ENCODE measurements at places on chromosomes 7 and 10.

DNA sequence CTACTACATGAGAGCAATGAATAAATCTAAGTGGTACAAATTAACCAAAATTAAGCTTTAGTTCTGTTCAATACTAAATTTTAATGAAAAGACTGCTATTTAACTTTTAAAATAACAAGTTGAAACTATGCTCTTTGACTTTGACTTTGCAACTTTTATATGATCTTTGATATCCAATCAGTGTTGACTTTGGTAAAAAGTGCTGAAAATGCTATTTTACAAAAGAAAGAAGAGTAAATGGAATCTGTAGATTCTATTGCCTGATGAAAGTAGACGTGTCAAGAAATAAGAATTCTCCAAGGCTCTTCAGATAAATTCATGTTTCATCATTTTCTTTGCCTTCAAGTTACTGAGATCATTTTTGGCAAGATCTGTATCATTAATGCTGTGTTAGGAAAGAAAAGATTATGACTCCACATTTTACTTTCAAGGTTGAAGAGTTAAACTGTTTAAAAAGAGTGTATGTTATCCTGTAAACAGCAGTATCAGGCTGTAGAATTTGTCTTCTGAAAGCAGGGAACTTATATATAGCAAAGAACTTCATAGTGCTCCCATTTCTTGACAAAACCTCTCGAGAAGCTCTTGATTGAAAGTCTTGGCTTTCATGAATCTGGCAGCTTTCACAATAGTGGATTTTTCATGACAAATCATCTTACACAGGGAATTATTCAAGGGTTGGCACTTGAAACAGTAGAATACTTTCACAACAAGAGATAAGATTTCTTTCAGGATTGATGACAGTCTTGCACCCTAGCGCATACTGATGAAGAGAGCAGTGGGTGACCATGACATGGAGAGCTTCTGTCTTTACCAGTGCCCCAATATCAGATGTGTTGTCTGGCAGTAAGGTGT is 72.1 kb downstream of the PTEN start:
- DNase-seq = no peak

GRCh38 chr7:103499976-103500375 is 54.0 kb upstream of the SLC26A5 start:
- DNase-seq = no peak

DNA sequence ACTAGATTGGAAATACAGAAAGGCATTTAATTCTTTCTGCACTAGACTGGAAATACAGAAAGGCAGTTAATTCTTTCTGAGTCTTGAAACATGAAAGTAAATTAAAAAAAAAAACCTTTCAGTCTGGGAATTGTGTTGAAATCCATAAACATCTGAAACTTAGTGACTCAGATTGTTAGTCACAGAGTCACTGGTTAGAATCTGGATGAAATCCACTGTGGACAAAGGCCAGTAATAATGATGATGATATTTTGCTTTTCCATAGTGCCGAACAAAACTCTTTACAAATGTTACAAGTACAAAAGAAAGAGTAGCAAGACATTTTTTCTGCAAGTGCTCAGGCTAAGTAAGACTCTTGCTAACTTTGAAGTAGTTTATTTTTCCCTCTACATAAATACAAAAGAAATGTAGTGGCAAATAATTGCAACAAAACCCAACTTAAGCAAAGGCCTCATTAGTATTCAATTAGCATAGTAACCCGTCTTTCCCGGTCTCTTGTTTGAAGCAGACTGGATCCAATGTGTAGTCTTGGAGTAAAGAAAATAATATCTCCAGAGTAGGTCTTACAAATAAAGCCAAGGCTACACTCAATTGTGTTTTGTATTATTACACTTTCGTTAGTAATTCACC is 5.8 kb upstream of the PRTFDC1 start:
- no peak for DNase-seq

- peak; percentile 16 for DNase-seq
Observed at GRCh38 chr10:71708301-71708703, 11.3 kb downstream of the C10orf105 start.

GRCh38 chr7:120054376-120055100 is 218.4 kb upstream of the KCND2 start:
- no peak for DNase-seq

DNA sequence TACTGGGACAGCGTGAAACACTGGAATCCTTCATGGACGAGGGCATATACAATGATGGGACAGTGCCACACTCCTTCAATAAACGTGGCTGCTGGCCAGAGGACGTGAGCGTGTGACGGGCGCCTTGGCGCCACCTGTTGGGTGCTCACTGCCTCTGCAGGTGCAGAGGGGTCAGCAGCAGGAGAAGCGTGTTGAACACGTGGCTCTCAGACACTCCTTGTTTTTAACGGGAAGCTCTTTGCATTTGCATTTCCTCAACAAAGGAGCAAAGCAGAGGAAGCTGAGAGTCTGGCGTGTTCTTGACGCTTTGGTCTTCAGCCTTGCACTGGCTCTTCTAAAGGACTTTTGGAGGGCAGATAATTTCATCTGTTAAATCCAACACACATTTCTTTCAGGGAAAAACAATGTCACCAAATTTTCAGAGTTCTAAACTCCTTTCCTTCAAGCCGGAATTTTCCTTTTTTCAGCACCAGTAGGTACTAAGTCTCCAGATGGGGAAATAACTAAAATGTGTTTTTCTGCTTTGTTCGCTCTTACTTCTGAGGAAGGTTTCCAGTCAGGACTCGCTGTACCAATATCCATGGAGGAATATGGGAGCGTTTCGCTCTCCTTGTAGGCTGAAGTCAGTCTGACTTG is 2.9 kb upstream of the GET4 start:
- DNase-seq = peak; percentile 58

DNA sequence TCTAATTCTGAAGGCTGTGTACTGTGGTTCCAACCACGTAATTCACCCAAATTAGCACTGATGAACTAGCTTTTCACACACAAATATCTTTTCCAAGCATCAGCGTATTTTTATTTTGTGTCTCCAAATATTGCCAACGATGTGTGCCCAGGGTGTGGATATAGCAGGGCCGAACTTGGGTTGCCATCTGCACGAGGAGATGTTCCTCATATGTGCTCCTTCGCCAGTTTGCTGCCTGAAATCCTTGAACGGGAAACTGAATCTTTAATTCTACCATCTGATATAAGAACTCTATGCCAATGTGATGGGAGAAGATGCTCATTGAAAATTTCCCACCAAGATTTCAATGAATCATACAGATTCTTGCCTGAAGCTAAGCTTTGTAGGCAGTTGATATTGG is 121.5 kb upstream of the ZNF438 start:
- no peak for DNase-seq

GRCh38 chr7:155883491-155884224 is 71.4 kb upstream of the SHH start:
- DNase-seq = no peak

DNA sequence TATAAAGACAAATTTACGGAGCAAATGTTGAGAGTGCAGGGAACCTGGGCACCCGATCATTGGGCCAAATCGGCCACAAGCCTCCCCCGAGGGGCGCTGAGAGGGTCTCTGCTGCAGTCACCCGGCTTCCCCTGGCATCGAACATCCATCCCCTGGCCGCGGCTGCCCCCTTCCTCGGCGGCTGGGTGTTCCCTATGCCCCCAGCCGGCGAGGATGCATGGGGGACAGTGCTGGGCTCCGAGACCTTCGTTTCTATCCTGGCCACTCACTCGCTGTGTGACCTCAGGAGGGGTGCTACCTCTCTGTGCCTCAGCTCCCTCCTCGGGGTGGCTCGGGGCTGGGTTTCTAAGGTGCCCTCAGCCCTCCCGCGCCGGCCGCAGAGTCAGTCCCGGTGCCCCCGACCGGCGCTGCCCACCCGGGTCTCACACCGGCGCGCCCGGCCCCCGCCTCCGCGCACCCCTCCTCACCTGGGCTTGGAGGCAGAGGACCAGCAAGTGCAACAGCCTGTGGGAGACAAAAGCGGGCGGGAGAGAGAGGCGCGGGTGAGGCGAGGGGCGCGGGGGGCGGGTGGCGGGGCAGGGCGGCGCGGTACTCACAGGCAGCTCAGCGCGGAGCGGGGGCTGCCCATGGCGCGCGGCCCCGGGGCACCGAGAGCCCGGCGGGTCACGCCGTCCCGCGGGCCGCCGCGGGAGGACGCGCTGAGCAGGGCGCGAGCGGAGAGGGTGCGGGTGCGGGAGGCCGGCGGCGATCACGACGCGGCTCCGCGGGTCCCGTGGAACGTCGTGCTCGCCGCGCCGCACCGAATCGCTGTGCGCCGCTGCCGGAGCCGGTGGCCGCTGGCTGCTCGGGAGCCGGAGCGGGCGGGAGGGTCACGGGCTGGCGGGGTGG is at the start of gene FGF8:
TSS of gene FGF8 (minus strand) at position 842 of the 888 bp plus-strand sequence. CDS start at position 628, 214 bp downstream.
- DNase-seq = no peak

DNA sequence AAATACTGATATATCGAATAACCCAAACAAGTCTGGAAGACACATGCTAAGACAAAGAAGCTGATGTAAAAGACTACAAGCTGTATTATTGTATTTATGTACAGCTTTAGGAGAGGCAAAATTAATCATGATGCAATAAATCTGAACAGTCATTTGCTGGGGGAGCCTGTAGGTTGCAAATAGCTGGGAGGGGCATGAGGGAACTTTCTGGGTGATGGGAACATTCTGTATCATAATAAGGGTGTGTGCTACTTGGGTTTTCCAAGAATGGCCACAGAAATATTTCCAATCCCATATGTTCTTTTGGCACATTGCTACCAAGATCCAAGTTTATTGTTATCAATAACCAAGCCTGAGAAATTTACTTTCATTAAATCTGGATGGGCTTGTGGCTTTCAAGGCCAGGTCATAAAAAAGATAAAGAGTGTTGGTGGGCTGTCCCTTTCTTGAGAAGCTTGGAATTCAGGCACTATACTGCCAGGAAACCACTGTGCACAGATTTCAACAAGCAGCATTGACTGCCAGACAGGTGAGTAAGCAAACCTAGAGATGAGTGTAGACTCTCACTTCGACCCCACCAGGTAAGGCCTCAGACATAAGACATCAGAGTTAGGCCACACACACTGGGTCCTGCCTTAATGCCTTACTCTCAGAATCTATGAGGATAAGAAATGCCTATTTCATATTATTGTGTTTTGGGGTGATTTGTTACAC is 629.7 kb upstream of the FZD8 start:
- DNase-seq = no peak

DNA sequence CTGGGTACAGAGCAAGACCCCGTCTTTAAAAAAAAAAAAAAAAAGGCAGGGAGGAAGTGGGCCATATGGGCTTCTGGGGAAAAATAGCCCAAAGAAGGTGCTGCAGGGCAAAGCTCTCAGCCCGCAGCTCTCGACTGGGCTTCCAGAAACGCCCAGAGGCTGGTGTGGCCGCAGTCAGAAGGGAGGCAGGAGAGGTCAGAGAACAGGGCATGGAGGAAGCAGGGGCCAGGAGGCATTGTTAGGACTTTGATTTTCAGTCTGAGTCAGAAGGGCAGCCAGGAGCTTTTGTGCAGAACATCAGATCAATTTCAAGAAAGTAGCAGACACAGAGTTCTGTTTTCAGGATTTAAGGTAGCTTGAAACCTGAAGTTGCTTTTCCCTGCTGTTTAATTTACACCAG is 35.3 kb upstream of the CYTH3 start:
- no peak for DNase-seq

- DNase-seq = no peak
Observed at GRCh38 chr10:102342458-102342857, 53.0 kb upstream of the NFKB2 start.

- peak; percentile 17 for DNase-seq
Observed at GRCh38 chr10:99854860-99855259, 72.4 kb downstream of the ABCC2 start.

GRCh38 chr7:100603726-100604027 is 1.5 kb downstream of the PCOLCE start:
- no peak for DNase-seq

GRCh38 chr7:41880107-41880506 is 177.2 kb upstream of the INHBA start:
- no peak for DNase-seq

DNA sequence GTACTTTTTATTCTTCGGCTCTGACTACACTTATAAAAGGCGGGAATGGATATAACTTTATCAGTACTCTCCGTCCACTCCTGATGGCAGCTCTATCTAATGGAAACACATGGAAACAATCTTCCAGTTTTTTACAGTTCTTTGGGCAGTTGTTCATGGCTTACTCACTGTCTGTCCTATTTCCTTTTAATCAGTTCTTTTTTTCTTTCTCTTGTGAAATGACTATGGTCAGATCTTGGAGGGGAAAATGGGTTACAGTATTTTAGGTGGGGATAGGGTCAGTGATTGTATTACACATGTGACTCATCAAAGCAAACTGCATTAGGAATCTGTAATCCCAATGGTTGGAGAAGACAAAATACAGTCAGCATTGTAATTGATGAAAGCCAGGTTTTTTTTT is 112.4 kb downstream of the BICC1 start:
- no peak for DNase-seq

- no peak for DNase-seq
Observed at GRCh38 chr7:90933041-90933440, 331.2 kb upstream of the FZD1 start.

DNA sequence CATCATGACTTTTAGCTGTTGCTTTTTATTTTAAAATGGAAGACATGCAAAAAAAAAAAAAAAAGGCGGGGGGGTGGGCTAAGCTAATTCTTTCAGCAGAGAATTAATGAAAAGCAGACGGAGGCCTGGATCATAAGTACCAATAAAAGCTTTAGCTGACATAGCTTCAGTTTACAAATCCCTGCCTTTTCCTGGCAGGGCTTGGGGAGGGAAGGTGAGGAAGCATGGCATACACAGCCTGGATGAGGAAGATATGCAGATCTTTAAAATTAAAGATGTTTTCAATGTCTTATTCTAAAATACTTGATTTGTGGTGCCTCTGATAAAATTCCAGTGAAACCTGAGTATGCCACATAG is 57.0 kb downstream of the ICA1 start:
- no peak for DNase-seq

- peak; percentile 63 for DNase-seq
Observed at GRCh38 chr7:816300-816750, 16.0 kb upstream of the SUN1 start.

- DNase-seq = no peak
Observed at GRCh38 chr7:1576521-1577253, 6.9 kb upstream of the PSMG3 start.

DNA sequence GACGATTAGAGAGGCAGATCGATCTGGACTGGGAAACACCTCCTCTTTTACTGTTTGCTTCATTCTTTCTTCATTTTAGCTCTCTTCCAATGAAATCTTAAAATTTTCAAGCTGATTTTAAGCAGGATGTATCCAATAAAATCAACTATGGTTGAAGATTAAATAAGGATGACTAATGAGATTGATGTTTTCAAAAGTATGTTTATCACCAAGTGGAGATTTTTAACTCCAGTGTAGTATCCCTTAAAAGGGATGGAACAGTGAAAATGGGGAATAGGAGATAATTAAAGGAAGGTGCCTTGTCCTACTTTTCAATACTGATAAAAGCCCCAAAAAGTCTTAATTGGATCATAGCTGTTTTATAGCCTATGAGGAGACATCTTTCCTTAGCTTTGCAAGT is 11.6 kb upstream of the LIPF start:
- no peak for DNase-seq

DNA sequence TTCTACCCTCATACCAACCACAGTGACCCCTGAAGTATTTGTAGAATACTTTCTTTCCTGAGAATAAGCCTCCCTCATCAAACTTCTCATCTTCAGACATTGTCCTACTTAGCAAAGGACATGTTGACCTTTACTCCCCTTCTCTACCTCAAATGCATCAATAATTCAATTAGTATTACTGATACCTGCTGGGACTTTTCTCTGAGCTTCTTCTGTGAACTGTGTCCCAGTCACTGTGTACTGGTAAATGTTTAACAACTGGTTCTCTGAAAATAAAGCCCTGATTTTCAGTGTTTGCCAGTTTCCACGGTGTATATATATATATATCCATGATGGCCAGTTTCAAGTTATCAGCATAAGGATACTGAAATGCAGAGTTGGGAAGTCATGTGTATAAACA is 12.2 kb downstream of the PANK1 start:
- DNase-seq = no peak

Measured in bone marrow (tissue), 2 donors.